ENCODE measurements at places on chromosomes 7 and 10.

GRCh38 chr7:7705318-7705717, 13.1 kb downstream of the RPA3 start:
- DNase-seq: no peak

- no peak for DNase-seq
Observed at GRCh38 chr10:108685863-108686531, 1237.3 kb downstream of the XPNPEP1 start.

DNA sequence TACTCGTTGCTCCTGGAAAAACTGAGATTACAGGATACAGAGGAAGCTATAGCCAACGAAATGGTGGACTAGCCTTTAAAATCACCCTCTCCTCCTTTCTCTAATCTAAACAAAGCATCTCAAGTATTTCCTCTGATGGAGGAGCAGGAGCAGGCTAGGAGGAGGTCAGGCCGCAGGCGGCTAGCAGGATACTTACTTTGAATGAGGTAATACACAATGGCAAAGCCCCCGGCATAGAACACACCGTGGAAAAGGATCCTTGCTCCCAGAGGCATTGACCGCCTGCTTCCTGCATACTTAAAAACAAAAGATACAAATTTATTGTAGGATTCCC, 64.4 kb downstream of the STK17A start:
- no peak for DNase-seq

DNA sequence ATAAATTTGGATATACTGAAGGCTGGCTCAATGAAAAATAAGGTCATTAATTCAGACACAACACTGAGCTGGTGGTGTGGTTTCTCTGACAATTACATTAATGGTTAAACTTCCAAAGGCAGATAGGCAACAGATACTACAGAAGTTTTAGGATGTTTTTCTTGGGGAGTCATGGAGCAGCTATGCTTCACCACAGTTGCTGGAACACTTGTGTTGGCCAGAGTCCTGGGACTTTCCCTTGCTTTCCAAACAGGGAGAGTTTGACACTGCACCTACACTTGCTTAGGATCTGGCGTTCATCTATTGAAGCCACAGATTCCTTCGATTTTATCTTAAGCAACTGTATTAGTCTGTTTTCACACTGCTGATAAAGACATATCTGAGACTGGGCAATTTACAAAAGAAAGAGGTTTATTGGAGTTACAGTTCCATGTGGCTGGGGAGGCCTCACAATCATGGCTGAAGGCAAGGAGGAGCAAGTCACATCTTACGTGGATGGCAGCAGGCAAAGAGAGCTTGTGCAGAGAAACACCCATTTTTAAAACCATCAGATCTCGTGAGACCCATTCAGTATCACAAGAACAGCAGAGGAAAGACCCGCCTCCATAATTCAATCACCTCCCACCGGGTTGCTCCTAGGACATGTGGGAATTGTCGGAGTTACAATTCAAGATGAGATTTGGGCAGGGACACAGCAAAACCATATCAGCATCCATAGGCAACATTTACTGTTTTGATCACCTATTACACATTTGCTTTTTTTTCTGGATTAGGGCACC, 27.8 kb upstream of the TMEM178B start:
- no peak for DNase-seq

- DNase-seq: no peak
Observed at GRCh38 chr10:102781090-102781920, 37.6 kb downstream of the WBP1L start.

DNA sequence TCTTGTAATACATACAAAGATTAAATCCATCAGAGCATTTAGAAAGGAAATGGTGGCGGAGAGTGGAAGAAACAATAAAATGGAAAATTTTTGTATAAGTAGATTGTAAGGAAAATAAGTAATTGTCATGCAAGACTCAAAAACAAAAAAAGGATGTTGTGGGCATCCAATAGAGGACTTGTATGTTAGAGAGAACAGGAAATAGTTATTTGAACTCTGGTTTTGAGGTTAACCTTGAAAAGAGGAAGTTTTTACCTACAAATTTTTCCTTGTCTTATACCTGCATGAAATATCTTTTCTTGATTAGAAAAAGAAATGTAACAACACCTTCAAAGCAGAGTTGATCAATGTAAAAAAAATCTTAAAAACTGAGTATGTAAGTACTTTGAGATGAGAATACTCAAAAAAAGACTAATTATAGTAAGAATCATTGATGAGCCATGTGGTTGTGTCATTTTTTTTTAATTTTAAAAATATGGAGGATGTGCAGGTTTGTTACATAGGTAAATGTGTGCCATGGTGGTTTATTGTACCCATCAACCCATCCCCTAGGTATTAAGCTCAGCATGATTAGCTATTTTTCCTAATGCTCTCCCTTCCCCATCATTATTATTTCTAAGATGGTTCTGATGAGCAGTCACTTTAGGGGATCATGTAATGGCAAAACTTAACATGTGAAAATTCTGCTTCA, 11.9 kb downstream of the TMEM106B start:
- no peak for DNase-seq

DNA sequence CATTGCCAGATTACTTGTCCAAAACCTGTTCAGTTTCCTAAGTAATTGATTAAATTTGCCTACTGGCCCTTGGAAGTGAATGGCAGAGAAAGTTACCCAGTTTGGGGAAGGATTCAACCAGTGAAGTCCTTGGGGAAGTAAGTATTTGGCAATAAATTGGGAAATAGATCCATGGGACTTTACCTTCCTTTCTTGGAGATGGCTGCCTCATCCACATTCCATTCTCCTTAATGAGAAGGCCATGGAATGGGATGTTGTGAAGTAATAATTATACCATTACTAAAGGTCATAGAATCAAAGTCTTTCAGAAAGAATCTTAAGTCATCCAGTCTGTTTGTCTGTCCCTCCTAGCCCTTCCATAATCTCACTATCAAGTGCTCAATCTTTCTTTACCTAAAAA, 4.5 kb upstream of the COPG2 start:
- DNase-seq: no peak

DNA sequence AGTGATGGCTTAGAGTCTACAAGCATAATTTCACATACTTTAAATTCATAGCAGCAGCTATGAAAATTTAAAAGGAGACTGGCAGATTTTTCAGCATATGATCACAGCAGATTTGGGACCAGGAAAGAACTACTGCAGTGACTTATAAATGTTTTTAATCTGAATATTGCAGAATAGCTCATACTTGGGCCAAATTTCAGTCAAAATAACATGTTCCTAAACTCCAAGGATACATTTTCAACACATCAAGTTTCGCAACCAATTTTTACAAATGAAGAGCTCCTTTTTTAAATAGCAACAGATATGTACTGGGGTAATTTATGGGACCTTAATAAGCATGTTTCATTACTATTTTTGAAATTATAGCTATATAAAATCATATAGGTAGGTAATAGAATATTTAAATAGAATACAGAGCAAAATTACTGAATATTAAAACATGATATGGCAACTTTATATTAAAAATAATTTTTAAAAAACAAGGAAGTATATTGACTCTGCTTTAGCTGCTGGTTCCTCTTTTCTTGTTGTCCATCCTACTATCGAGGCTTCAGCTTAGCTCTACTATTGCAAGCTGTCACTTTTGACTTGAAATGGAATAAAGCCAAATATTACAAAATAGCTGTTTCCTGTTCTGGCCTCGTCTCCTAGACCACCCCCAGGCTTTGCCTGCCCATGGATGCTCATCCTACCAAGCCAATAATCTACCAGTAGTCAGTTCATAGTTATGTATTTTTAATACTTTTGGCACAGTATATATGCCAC, 123.1 kb downstream of the NRBF2 start:
- no peak for DNase-seq

GRCh38 chr7:156105337-156106106, 293.3 kb upstream of the SHH start:
- DNase-seq: no peak

DNA sequence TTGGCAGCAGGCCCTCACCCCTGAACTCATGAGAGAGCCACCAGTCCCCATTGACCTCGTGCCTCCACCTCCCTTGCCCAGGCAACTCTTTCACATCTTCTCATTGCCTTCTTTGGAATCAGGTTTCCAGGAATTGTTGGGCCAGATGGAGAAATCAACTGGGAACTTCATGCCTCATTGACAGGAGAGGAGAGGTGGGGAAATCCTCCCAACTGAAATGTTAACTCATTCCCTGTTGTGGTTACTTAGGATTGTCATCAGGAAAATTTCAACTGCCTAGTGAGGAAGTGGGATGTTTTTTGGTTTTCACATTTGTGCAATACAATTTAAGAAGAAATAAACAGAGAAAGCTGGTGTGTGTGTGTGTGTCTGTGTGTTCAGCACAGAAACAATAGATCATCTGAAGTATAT, 106.6 kb upstream of the INHBA start:
- no peak for DNase-seq

DNA sequence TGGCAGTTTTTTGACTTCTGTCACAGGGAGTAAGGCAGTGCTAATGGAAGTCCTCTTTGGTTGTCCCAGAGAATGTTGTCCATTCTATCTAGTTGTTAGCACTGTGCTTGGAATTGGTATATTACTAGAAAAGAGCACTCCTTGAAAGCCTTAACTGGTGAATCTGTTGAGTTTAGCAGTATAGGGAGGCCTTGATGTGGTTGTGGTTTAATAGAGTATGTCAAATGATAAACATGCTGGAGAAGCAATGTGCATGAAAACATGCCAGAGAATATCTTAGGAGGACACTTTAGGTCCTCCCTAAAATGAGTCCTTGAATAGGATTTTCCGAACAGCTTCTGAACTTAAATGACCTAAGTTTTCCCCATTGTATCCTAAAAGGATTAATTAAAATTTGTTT, 98.6 kb downstream of the BTRC start:
- no peak for DNase-seq

GRCh38 chr7:157228864-157229422, 90.2 kb downstream of the UBE3C start:
- no peak for DNase-seq

- DNase-seq: no peak
Observed at GRCh38 chr7:98922392-98923187, 44.3 kb downstream of the TRRAP start.

- DNase-seq: no peak
Observed at GRCh38 chr7:149237502-149237901, 1.9 kb upstream of the ZNF212 start.

DNA sequence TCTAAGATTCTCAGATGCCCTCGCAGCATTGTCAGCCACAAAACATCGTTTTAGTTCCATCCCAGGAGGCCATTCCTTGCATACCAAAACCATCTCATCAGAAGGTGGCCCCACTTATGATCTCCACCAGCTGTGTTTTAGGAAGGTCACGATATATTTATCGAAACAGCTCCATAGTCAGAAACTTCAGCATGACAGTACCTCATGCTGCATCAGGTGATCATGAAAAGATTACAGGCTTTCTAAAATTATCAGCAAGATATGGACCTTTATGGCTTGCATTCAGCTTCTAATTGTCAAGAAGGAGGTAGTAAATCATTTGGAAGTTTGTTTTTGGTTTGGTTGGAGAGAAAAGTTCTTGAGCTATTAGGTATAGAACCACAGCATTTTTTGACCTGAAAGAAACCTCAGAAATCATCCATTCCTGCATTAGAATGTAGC, 20.0 kb downstream of the JAZF1 start:
- DNase-seq: no peak

DNA sequence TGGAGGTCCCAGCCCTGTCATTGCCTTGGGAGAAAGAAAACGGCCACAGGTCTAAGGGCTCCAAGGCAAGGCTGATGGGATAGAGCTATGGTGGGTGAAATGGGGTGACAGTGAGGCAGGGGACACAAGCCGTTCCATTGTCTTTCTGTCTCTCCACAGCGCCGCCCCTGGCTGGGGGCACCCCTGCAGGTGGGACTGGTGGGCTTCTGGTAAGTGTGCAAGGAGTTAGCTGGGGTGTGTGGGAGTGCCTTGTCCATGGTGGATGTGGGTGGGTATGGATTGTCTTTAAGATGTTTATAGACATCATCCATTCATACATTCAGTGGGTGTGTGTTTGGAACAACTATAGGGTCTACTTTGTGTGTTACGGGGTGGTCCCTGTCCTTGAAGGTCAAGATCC, 7.5 kb downstream of the SFXN3 start:
- DNase-seq: no peak

- DNase-seq: no peak
Observed at GRCh38 chr10:100718197-100718742, 27.1 kb upstream of the PAX2 start.

- DNase-seq: no peak
Observed at GRCh38 chr7:82110146-82110840, 333.3 kb downstream of the CACNA2D1 start.

- DNase-seq: no peak
Observed at GRCh38 chr7:107538001-107538400, 25.7 kb downstream of the COG5 start.

GRCh38 chr7:6205971-6206660, 66.3 kb downstream of the CYTH3 start:
- DNase-seq: no peak

DNA sequence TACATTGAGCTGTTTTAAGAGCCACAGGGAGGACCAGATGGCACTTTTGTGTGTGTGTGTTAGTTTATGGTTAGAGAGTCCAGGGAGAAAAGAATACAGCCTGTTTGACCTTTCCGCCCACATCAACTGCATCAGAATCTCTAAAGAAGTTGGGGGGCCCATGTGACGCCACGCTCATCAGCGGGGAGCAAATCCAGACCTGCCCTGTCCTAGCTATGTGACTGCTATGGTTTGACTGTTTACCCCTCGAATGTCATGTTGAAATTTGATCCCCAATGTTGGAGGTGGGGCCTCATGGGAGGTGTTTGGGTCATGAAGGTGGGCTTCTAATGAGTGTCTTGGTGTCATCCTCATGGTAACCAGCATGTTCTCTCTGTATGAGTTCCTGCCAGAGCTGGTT, 128.0 kb downstream of the ADRA2A start:
- no peak for DNase-seq

GRCh38 chr7:105156731-105157130, 142.7 kb downstream of the KMT2E start:
- no peak for DNase-seq

DNA sequence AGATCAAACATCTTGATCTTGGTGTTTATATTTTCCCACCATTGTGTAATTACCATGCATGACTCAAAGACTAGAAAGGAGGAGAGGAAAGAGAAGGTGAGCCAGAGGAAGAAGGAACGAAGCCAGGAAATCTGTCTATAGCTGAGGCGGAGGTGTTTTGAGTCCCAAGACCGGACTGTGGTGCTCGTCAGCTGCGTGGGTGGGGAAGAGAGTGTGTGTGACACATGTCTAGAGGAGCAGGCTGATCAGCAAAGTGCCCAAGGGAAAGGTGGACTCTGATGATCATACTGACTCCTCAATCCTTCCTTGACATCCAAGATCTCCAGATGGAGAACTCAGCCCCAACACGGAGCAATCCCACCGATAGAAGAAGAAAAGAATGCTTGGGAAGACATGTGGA, 189.5 kb upstream of the MINDY3 start:
- DNase-seq: no peak

GRCh38 chr7:101884671-101885596, 67.5 kb downstream of the CUX1 start:
- DNase-seq: no peak

GRCh38 chr10:75398200-75398691, 3.3 kb downstream of the ZNF503 start:
- no peak for DNase-seq

- DNase-seq: no peak
Observed at GRCh38 chr7:21866731-21867130, 79.0 kb downstream of the CDCA7L start.
